CD4-positive, alpha-beta T cell treated with Interferon alpha-2 for 1 hour (primary cell): ENCODE measurements at places on chromosomes 6 and 20.

DNA sequence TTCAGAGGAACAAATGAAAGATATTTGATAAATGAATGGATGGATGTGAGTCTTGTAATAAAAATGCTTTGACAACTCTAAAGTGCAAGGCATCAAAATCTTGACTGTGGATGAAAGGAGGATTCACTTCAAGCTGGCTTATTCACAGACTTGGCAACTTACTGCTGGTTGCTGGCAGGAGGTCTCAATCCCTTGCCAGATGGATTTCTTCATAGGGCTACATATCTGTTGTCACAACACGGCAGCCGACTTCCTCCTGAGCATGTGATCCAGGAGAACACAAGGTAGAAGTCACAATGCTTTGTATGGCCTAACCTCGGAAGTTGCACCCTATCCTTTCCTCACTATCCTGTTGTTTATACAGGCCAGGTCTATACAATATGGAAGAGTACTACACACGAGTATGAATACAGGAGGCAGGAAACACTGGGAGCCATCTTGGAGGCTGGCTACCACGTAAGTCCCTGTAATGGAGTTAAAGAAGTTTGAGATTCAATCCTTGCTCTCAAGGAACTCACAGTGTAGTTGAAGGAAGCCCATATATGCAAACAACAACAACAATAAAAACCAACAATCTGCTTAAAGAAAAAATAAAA is 97.9 kb downstream of the ID4 start:
- DNase-seq: no peak

- DNase-seq: no peak
These were observed 80.2 kb upstream of the PHACTR1 start for GRCh38 chr6:12636336-12636735.

DNA sequence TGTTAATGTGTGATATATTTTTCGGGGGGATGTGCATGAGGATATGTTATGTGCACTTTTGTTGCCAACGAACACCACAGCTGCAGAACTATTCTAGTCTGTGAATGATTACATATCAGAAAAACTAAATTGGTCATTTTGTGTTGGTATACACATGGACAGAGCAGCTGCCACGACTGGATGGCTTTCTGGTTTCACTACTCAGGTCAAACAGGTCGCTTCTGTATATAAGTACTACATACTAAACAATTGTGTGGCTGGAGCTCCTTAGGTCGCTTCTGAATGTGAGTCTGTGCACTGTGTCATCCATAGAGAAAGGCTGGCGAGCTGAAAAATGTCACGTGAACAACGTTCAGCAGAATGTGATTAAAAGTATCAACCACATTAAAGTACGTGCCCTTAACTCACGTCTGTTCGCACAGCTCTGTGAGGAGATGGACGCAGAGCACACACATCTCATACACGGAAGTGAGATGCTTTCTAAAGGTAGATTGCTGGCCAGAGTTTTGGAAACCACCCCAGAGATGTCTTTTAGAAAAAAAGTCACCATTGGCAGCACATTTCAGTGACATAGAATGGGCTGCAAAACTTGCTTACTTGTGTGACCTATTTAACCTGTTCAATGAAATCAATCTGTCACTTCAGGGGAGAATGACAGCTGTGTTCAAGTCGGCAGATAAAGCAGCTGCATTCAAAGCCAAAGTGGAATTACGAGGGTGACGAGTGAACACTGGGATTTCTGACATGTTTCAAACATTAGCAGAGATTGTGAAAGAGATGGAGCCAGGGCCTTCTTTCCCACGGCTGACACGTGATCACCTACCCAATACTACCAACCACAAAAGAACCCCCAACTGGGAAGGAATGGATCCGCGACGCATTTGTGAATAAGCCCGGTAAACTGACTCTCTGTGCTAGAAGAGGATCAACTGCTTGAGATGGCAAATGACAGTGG is 176.6 kb downstream of the PDE10A start:
- DNase-seq: no peak

DNA sequence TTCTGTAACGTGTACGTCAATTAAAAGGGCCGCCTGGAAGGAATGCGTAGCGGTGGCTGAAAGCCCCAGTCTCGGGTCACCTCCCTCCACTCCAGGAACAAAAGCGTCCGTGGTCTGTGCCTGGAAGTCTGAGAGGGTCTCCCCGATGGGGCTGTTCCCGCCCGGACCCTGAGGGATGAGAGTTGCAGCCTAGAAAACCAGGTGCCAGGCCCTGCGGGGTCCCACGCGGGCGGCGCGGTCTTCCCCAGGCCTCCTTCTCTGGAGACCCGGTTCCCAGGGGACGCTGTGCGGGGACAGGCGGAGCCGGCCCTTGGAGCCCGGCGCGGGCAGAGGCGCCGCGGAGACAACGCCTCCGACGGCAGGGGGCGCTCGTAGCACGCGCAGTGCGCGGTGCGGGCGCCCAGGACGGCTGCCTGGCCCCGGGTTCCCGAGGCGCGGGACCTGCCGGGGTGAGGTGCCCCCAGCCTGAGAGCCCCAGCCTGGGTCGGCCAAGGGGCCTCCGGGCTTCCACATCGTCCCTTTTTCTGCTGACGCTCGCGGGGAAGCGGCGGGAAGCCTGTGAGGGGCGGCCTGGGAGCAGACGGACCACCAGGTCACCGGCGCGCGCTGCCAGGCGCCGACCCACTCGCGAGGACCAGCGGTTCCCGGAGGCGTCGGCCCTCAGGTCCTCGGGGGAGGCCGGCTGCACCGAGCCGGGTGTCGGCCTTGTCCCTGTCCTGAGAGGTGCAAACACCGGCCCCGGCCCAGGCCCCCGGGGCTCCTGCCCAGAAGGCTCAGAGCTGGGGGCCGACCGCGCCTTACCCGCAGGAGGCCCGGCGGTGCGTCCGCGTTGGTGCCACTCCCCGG is 5.3 kb upstream of the FOXC1 start:
- peak; percentile 63 for DNase-seq

- DNase-seq: no peak
These were observed 13.4 kb downstream of the SLC52A3 start for GRCh38 chr20:754904-755303.

DNA sequence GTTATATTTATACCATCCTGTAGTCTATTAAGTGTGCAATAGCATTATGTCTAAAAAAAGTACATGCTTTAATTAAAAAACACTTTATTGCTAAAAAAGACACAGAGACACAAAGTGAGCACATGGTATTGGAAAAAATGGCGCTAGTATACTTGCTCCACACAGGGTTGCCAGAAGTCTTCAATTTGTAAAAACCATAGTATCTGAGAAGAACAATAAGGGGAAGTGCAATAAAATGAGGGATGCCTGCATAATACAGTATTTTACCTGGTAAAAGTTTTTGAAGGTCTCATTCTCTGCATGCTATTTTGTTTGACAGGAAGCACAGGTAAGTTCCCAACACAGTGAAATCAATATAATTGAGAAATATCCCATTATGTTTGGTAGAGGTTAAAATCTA is 1.6 kb downstream of the NOX3 start:
- no peak for DNase-seq
